ENCODE measurements at places on chromosomes 7 and 10.
A peak's percentile ranks its signal among the peaks of the same experiment; 100 is the strongest.

GRCh38 chr10:48945441-48946130 lies 5.9 kb upstream of the LRRC18 start:
- DNase-seq: no peak

DNA sequence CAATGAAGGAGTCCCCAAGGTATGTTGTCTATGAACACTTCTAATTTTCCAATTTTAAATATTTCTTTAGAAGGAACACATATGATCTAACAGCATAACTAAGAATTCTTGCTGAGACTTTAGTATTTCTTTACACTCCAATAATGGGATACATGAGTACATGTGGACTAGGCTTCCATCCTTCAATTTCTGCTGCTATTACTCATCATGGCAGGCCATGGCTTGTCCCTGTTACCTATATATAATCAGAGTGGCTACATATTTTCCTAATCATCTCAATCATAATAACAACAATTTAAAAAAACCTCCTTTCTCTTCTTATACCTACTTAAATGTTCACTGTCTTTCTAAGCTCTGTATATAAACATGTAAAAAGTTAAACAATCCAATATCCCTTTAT lies 60.3 kb upstream of the TAC1 start:
- DNase-seq: no peak

DNA sequence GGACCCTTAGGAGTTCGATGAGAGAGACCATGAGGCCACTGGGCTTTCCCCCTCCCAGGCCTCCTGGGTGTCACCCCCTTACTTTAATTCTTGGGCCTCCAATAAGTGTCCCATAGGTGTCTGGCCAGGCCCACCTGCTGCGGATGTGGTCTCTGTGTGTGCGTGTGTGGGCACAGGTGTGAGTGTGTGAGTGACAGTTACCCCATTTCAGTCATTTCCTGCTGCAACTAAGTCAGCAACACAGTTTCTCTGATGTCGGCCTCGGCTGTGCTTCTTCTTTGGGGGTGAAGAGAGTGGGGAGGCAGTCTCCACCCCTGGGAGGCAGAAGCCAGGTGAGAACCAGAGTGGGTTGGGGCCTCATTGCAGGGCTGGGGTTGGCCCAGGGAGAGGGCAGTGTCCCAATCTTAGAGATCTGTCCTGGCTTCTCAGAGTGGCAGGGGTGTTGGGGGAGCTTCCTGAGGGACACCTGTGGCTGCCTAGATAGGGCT lies 1.5 kb downstream of the PVRIG start:
- DNase-seq: no peak

- DNase-seq: no peak
Observed at GRCh38 chr10:52215745-52216361, 98.2 kb upstream of the DKK1 start.

- no peak for DNase-seq
Observed at GRCh38 chr7:5345671-5346070, 62.9 kb downstream of the SLC29A4 start.

DNA sequence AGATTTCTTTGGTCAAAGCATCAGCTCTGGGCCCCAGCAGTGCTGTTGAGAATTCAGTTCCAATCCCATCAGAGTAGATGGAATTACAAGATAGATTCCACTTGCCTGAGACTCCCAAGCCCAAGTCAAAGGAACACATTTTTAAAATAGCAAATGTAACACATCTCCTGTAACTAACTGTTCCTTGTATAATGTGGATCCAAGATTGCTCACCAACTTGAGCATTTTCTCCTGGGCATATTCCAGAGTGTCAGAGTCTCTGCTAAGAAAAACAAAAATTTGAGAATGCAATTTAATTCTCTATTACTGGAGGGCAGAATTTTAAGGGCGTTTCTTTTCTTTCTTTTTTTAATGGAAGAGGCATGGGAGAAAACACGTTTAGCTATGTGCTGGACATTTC lies 136.7 kb downstream of the NEBL start:
- no peak for DNase-seq

DNA sequence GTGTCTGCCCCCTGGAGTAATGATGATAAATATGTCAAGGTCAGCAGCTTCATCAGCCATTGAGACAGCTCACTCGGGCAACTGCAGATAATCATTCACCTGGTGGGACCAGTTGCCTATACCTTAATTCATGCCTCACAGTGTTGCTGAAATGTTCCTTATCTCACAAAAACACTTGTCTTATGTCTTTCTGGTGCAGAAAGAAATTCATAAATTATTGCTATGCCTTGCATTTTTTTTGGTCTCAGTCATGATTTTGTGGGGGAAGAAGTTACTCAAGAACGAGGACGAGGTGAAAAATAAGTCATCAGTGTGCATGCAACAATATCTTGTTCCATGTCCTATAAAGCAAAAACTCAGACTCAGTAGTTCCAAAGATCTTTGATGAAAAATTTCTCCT lies 16.0 kb downstream of the TRIL start:
- no peak for DNase-seq

- no peak for DNase-seq
Observed at GRCh38 chr7:1752771-1753563, 82.9 kb downstream of the ELFN1 start.

DNA sequence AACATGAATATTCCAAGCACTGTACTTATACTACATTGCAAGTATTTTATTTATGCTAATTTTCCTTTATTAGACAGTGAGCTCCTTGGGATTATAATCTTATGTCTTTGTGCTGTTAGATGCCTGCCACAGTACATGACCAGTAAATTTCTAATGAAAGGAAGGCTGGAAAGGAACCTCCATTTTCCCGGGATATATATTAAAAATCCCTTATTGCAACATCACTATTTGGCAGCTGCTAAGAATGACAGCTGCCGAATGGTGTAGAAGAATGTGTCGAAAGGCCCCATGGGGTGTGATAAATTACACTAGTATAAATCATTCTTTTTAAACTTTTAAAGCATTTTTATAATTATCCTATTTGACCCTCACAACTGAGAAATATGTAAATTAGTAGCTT lies 59.1 kb downstream of the TFAM start:
- DNase-seq: no peak

DNA sequence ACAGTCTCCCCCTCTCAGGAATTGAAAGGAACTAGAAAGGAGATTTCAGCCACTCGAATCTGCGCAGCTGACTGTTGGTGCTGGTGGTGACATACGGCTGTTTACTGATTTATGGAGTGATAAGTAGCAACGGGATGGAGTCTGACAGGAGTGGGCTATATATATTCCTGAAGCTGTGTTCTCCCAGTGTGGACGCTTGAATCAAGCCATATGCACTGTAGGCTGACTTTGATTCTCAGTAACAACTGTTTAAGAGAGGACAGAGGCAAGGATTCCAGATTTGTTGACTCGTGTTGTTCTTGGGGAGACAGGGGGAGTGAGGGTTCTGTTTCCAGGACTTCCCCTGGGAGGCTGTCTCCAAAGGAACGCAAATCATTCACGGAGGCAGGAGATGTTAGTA lies 260.1 kb upstream of the AUTS2 start:
- no peak for DNase-seq

- DNase-seq: no peak
Observed at GRCh38 chr10:78552261-78552811, 516.4 kb upstream of the ZMIZ1 start.

DNA sequence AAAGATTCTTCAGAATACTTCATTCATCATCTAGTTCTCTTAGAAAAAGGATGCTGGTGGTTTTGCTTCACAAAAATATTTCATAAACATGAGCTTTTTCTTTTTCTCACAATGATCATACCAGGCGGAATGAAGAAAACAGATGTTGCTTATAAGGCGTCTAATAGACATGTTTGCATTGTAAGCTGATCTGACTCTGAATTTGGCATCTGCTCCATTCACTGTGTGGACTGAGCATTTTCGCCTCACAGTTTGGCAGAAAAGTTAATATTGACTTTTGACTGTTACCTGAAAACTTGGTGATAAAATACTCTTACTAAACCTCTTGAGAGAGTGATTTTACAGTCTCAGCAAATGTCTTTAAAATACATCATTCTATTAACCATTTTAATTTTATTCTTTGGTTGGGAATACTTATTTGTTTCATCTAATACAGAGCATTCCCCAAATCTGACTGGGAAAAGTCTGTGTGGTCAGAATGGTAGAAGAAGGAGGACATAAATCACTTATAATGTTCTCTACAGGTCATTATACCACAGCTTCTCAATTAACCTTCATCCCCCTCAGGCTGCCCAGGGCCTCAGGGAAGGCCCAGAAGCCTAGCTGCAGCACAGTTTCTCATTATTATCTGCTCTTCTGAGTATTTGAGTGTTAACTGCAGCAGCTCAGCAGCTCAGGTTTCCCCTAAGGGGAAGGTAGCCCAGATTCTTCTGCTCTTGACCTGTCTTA lies 121.6 kb upstream of the KAT6B start:
- DNase-seq: no peak

DNA sequence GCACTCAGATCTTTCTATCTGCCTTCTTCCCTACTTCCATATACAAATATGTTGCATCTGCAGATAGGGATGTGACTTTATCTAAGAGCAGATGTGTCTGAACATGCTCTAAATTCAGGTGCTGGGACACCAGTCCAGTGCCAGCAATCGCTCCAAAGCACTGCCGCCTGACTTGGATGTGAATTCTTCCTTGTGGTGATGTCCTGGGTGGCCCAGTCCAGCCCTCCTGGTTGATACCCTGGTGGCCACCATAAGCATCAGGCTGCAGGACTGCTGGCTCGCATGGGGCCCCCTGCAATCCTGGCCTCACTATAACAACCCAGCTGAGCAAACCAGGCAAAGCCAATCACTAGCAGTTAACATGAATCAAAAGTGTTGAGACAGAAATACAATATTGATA lies 149.2 kb upstream of the PDE1C start:
- no peak for DNase-seq

DNA sequence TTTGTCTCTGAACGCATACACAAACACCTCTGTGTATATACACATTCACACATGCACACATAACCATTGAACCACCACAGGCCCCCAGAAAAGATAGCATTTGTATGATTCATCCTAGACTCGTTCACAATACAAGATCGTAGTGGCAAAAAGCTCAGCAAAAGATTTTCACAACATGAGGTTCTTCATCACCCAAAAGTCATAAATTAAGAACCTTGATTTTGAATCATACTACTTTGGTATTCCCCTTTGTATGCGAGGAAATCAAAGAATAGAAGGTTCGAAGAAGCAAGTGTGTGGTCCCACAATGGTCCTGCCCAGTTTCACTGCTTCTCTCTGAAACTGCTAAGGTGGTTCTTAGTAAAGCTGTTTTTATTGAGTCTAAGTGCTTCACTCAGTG lies 200.7 kb downstream of the CELF2 start:
- DNase-seq: no peak

DNA sequence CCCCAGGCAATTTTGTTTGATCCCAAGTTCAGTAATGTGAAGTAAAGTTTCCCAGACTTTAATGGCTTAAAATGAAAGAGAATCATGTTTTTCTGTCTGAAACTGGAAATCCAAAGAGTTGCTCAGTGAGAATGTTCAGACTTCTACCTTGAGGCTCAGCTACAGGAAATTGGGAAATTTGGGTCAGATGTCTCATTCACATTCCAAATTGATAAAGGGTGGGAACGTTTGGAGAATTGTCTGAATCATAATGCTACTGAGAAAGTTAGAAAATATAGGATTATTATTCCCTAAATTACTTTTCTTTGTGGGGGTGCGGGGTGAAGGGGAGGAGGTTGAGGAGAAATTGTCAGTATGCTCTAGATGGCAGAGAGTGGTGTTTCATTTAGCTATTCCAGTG lies 773.9 kb downstream of the LRMDA start:
- no peak for DNase-seq

- no peak for DNase-seq
Observed at GRCh38 chr7:112263519-112263918, 57.0 kb downstream of the ZNF277 start.

- no peak for DNase-seq
Observed at GRCh38 chr7:114539575-114539974, 125.0 kb downstream of the FOXP2 start.

- DNase-seq: no peak
Observed at GRCh38 chr7:26212921-26213718, 11.6 kb downstream of the CBX3 start.

- DNase-seq: peak; percentile 47
Observed at GRCh38 chr7:45196374-45196773, 38.8 kb downstream of the RAMP3 start.

- DNase-seq: no peak
Observed at GRCh38 chr10:130745821-130746220, 565.7 kb downstream of the TCERG1L start.

GRCh38 chr10:29783201-29783947 lies 148.6 kb upstream of the SVIL start:
- no peak for DNase-seq

DNA sequence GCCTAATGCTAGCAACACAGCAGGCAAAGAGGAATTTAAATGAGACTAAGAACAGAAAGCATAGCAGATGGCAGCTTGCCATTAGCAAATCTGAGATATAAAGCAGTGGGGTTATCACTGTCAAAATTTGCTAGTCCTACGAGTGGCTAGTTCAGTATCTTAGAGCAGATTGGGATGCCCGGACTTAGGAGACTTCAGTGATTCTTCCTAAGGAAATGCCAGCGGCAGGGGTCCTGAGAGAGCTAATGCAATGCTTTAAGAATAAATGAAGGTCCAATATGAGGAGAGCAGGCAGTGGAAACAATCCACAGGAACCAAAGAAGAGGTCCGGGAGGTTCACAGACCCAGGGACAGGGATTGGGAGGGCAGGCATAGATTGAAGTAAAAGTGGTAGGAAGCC lies 169.3 kb upstream of the NPSR1 start:
- no peak for DNase-seq

GRCh38 chr7:108109221-108109908 lies 20.8 kb downstream of the LAMB4 start:
- DNase-seq: no peak

- no peak for DNase-seq
Observed at GRCh38 chr7:123714296-123715080, 34.3 kb downstream of the WASL start.

- no peak for DNase-seq
Observed at GRCh38 chr10:21753497-21754270, 219.7 kb downstream of the MLLT10 start.

DNA sequence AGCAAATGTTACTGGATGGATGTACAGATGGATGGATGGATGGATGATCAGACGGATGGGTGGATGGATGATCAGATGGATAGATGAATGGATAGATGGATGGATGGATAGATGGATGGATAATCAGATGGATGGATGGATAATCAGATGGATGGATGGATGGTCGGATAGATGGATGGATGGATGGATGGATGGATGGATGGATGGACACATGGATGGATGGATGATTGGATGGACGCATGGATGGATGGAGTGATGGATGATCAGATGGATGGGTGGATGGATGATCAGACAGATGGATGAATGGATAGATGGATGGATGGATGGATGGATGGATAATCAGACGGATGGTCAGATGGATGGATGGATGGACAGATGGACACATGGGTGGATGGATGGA lies 90.3 kb upstream of the TCF7L2 start:
- no peak for DNase-seq
